ENCODE measurements at places on chromosomes 5 and 9. TPM values are rescaled to one million over a fixed set of nuclear protein-coding genes. Genes with fewer than 3 reads are reported as not detected.

The IFNB1 gene
- not detected for total RNA-seq

The TSLP gene
- 13.5 TPM for total RNA-seq

The HTR4 gene
- not detected for total RNA-seq

The UBE2QL1 gene
- not detected for total RNA-seq

The TAF11L5 gene
- total RNA-seq = not detected

The AJM1 gene
- 6.8 TPM for total RNA-seq

The OTULINL gene
- total RNA-seq = 0.56 TPM

The TRIM36 gene
- total RNA-seq = 0.56 TPM

The PHF24 gene
- 0.28 TPM for total RNA-seq

The KCNV2 gene
- total RNA-seq = not detected

The SLC2A8 gene
- total RNA-seq = 5.6 TPM

The SLC45A2 gene
- not detected for total RNA-seq

The IGFBPL1 gene
- total RNA-seq = under 0.01 TPM

The FOXI1 gene
- under 0.01 TPM for total RNA-seq

The TRAF1 gene
- 2.3 TPM for total RNA-seq

The GLRA1 gene
- total RNA-seq = not detected

The PCDHGA9 gene
- total RNA-seq = 2.1 TPM

The TSSK1B gene
- total RNA-seq = under 0.01 TPM

The PCDHA9 gene
- total RNA-seq = under 0.01 TPM

Measured in regular cardiac myocyte (primary cell).